Hematopoietic multipotent progenitor cell treated with erythropoietin and hydrocortisone succinate and interleukin-3 and kit ligand, for 4 days (in vitro differentiated cells): ENCODE measurements at places on chromosomes 2 and 18.

GRCh38 chr2:191038241-191038725 lies 24.3 kb upstream of the STAT1 start:
- DNase-seq = peak; percentile 62

GRCh38 chr2:58133395-58133794 lies 86.8 kb downstream of the VRK2 start:
- DNase-seq = no peak

GRCh38 chr2:241956521-241957110 lies 87.1 kb downstream of the RTP5 start:
- DNase-seq = no peak

GRCh38 chr2:39603436-39603835 lies 62.3 kb upstream of the TMEM178A start:
- DNase-seq = peak; percentile 51

GRCh38 chr2:203887677-203888076 lies 20.1 kb downstream of the CTLA4 start:
- no peak for DNase-seq

- no peak for DNase-seq
Observed at GRCh38 chr2:126802316-126802715, 96.4 kb upstream of the TEX51 start.

DNA sequence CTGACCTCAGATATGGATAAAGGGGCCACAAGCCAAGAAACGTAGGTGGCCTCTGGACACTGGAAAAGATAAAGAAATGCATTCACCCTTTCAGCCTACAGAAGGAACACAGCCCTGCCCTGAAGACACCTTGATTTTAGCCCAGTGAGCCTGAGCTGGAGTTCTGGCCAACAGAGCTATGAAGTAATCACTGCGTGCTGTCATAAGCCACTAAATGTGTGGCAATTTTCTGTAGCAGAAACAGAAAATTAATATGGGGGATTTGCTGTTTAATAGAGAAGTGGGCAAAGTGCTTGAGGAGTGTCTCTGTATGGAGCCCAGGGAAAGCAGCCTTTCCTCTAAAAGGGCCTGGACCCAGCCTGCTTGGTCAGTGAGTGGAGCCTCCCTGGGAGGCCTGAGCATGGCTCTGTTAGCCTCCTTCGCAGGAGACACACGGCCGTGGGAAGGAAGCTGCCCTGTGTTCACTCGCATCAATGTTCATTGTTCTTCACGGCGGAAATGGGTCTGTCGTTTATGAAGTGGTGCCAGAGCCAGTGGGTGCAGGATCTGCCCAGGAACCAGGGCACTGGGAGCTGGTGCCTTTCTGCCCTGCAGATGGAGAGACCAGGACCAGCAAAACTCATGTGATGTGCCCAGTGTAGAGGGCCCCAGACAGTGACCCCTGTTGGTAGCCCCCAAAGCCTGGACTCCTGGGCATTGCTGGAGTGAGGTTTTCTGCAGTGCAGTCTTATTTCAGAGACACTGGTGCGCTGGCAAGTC lies 268.9 kb downstream of the NDUFA10 start:
- no peak for DNase-seq

GRCh38 chr2:119463136-119463535 lies 31.5 kb downstream of the TMEM37 start:
- DNase-seq = no peak

GRCh38 chr2:201513271-201513670 lies 61.7 kb downstream of the STRADB start:
- DNase-seq = no peak

GRCh38 chr18:519019-519879 lies 18.7 kb upstream of the COLEC12 start:
- DNase-seq = peak; percentile 88

DNA sequence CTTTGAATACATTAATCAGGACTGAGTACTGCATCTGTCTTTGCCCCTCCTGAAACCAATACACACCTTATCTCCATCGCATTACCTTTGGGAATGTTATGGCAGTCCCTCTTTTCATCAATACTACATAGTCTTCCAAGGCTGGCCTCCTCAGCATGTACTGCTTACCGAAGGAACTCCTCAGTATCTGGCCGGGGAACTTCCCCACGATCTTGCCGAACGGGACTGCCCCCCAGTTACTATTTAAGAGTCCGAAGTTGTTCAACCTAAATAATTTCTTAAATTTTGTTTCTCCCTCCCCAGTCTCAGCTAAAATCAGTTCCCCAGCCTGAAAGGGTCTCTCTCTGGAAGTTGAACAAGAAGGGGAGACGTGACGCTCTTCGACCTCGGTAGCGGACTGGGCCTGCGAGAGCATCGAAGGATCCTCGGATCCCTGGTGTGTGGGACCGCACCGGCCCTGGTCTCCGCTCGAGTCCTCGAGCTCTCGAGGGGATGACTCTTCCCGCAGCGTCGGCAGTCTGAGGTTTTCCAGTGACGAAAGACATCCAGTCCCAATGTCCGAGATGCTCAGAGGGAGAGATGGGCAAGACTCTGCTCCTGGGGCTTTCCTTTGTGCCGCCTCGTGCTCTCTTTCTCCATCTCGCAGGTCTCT lies 489 bp downstream of the TRMT61B start:
- peak; percentile 35 for DNase-seq

DNA sequence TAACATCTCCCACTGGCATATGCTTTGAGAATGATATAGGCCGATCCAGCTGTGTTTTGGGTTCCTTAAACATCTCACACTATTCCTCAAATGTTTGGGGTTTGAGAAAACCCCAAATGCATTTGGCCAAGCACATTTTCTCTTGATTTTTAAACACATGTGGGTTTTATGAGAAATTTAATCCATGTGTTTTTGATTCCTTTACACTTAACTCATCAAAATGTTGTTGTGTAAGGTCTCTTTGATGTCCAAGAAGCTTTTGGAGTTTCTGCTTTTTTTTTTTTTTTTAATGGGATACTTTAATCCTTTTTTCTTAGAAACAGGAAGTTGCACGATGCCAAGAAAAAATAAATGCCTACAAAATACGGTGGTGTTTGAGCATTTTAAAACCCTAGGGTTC lies 339.8 kb upstream of the TCF4 start:
- no peak for DNase-seq

- DNase-seq = no peak
Observed at GRCh38 chr2:178412047-178412446, 38.9 kb downstream of the PRKRA start.

DNA sequence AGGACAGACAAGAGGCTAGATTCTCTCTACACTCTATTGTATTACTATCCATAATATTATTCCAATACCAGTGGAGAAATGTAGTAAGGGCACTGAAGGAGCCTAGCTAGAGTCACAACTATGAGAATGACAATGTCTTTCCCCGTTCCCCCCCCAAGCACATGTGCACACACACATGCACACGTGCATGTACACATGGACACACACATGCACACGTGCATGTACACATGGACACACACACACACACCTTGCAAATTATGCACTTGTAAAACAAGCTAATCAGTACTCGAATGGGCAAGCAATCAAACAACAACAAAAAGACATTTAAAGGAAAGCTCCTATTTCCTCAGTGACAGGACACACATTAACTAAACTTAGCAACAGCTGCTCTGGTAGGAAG lies 65.2 kb downstream of the INSIG2 start:
- no peak for DNase-seq
